ENCODE measurements at places on chromosomes 6 and 20.
A peak's percentile ranks its signal among the peaks of the same experiment; 100 is the strongest.

GRCh38 chr20:54598352-54598751 lies 123.0 kb downstream of the DOK5 start:
- no peak for DNase-seq

DNA sequence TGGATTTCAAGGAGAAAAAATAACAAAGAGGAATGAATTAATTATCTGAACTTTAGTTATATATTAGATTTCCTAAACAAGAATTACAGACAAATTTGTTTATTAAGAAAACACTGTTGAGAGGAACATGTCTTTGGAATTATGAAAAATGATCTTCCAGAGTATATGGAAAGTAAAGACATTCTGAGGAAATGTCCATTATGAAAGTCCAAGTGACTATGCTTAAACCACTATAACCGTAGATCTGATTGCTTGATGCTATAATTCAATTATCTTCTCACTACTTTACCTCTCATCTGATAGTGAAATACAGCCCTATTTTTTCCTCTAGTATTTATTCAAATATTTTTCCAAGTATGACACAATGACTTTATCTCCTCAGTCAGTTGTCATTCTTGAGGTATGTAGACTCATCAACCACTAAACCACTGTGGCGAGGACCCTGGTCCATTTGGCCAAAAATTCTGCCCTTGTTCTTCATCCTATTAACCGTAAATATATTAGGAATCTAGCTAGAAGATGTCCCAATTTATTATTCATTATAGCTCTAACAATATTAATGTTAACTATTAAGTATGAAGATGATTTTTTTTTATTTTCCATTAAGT lies 37.3 kb upstream of the AHI1 start:
- DNase-seq, result no peak

DNA sequence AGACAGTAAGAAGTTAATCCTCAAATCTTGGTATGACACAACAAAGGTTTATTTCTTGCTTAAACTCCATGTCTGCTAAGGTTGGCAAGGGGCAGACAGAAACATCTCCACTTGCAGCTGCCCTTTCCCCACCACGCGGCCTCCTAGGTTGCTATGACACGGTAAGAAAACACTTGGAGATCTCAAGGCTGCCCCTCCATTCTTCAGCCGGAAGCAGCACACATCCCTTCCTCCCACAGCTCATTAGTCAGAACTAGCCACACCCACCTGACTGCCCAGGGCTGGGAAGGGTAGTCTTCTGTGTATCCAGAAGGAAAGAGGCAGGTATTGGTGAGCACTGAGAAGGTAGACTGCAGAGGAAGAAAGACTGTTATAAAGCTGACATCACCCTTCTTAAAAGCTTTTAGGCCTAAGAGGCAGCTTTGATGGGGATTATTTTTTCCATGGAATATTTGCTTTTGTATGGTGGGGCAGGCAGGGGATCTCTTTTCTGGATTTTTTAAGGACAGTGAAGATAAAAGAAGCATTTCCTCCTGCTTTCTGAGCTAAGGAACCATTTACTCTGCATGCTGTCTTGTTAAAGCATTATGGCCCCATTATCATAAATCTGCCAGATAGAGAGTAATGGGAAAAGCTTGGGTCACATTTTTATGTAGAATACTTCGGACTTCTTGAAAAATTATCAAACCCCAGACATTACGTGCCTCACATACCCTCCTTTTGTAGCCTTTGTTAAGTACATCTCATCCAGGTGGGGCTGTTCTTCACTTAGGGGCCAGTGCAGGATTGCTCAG lies 41.6 kb downstream of the MRAP2 start:
- no peak for DNase-seq

DNA sequence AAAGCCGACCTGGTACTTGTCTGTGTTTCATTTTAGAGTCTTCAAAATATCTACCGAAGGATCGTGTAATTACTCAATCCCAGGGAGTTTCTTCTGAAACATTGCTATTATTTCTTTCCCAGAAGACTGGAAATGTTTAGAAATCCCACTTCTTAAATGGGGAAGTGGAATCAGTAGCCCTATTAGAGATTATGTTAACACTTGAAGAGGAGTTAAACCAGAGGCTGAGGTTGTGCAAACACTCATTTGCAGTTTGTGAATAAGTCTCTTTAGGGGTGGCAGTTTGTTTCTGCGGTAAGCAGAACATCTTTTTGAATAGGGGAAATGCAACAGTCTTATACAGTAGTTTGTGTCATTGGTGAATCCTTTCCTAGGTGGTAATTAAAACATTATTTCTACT lies 21.3 kb downstream of the DSP start:
- DNase-seq, result no peak

DNA sequence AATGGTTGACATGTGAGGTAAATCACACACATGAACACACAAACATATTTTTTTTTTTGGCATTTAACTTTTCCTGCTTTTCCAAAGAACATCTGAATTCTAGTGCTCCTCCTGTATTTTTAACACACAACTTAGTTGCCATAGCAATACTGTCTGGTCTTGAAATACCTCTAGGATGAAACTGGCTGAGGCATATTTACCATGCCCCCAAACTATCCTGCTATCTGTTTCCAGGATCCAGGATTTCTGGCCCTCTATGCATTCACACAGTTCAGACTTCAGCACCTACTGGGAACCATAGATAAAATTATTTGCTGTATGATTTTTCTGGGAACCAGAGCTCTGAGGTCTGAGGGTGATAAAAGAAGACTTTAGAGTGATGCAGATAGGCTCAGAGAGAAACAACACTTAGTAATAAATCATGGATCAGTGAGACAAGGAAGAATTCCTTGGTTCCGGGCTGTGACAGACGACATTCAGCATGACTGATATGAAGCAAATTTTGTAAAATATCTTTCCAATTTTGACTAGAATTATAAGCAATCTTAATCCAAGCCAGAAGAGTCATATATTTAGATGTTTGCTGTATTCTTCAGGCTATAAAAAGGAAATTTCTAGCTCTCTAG lies 359.7 kb downstream of the BTBD9 start:
- DNase-seq, result no peak

DNA sequence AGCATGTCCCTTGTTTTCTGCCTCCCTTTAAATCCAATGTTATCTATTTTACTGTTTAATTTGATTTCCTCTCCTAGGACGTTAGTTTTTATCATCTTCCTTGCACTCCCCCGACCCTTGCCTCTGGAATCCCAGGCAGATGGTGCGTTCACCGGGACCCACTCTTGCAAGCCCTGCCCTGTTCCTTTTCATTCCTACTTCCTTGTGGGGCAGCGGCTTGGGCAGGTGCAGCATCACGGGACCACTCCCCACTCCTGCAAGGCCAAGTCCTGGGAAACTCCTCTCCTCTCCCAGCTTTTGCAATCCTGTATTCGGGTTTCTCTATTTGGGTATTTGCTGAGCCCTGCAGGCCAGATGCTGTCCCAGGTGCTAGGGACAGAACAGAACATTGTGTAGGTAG lies 5.8 kb upstream of the CDH4 start:
- no peak for DNase-seq

GRCh38 chr20:44861531-44862006 lies 23.9 kb upstream of the YWHAB start:
- no peak for DNase-seq

- DNase-seq, result no peak
These were observed 19.9 kb upstream of the CRIP3 start for GRCh38 chr6:43328528-43328927.

GRCh38 chr6:159826968-159827647 lies 27.0 kb downstream of the PNLDC1 start:
- DNase-seq, result no peak

DNA sequence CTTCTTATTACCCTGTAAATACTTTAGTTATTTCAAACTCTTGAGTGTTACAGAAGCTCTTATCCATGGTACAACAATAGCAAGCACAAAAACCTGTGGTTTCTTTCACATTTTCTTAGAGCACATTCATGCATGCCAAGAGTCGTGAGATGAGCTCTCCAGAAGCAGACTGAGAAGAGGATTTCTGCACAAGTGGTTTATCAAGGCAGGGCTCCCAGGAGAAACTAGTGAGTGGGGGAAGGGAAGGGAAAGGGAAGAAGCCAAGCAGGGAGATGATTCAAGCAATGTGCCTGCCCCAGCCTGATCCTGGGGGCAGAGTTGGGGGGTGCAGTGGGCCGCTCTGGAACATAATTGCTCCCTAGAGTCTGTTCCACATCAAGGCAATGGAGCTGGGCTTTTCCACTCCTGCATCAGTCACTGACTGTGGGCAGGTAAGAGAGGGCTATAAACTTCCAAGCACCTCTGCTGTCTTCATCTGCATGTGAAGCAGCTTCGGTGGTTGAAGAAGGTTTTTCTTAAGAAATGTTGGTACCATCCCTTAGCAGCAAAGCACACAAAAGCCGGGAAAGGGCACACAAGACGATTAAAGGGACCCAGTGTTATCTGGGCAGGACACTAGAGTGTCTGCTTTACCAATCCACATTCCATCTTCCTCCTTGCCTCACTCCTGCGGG lies 152.1 kb downstream of the PLCB4 start:
- peak; percentile 88 for DNase-seq

DNA sequence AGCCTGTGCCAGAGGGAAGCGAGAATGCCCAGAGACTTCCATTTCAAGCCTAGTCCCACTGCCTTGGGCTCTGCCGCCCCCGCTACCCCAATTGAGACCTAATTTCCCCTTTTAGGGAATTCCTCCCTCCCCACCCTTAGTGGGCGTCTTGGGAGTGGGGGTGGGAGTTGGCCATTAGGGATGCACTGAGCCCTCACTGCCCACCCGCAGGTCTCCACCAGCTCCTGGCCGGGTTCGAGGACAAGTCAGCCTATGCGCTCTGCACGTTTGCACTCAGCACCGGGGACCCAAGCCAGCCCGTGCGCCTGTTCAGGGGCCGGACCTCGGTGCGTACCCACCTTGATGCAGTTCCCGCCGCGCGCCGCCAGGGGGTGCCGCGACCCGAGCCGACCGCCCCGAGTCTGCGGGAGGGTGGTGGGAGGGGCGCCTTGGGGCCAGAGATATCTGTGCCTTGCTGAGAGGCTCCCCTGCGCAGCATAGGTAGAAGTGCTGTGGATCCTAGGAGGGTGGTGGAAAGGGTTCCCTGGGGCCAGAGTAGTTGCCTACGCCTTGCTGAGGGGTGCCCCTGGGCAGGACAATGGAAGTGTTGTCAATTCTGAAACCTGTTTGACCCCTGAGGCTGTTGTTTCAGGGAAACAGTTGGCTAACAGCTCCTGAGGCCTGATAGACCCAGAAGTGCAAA lies 9.2 kb downstream of the ITPA start:
- no peak for DNase-seq

GRCh38 chr20:37340998-37341397 lies 4.9 kb upstream of the SRC start:
- DNase-seq, result no peak

DNA sequence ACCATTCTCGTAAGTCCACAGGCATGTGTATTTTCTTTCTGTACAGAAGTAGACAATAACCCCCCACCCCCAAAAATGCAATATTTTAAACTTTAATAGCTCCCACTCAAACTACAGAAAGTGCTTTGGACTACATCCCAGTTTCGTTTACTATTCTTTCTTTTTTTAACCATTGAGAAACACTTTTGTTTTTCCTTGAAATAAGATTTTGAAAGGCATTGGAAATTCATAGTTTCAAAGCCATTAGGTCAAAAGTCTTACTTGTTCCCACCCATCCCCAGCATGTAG lies 140.0 kb downstream of the KIF16B start:
- DNase-seq, result no peak

- no peak for DNase-seq
These were observed 26.8 kb upstream of the RPN2 start for GRCh38 chr20:37152284-37152683.

DNA sequence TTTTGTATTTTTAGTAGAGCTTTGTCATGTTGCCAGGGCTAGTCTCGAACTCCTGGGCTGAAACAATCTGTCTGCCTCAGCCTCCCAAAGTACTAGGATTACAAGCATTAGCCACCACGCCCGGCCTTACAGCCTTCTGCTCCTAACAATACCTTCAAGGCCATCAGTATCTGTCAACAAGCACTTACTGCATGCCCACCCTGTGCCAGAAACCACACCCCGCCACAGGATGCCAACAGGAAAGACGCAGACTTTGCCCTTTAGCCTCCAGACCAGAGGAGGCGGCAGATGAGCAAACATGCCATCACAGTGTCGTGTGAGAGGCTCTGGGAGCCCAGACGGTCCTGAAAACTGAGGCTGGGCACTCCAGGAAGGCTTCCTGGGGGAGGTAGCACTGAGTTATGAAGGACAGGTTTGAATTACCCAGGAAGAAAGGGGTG lies 34.7 kb upstream of the TGM3 start:
- no peak for DNase-seq

DNA sequence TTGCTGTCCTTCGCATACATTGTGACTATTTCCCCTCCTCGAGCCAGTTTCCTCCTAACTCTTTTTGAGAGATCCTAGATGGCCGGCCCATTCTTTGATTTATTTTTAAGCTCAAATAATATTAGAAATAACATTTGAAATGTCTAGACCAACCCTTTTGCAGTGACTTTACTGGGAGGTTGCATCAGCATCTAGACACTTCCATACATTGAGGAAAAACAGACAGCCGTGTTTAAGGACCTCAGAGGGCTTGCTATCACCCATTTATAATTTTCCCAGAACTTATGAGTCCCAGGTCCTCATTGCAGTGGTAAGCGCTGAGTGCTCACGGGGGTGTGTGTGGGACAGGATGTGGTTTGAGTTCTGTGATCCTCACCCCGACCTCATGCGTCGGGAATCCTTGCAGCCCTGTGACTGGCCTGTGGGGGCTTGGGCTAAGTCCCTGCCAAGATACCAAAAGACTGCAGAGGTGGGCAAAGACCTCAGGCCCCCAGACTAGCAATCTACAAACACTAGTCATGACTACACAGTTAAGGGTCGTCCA lies at the start of gene GPX5:
TSS of gene GPX5 (plus strand) at position 386 of the 544 bp plus-strand sequence. CDS start at position 519, 133 bp downstream.
- DNase-seq, result no peak

DNA sequence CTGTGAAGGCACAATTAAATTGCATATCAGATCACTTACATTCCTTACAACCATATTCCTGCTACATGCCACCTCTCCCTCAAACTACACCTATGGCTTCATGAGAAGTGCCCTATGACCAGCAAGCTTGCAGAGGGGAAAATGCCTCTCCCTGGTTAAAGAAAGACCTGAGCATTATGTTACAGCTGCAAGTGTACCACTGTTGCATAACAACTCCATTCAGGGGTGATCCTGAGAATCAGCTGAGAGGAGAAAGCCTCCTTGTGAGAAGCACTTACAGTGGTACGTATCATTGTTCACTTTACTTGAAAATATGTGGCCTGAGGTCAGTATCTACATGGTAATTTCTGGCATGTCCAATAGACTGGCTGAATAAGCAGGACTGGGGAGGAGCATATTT lies 20.0 kb downstream of the PDSS2 start:
- DNase-seq, result no peak

Data from fibroblast of skin of left biceps (primary cell).